Fibroblast of skin of abdomen (primary cell): ENCODE measurements at places on chromosomes 11 and 22.

DNA sequence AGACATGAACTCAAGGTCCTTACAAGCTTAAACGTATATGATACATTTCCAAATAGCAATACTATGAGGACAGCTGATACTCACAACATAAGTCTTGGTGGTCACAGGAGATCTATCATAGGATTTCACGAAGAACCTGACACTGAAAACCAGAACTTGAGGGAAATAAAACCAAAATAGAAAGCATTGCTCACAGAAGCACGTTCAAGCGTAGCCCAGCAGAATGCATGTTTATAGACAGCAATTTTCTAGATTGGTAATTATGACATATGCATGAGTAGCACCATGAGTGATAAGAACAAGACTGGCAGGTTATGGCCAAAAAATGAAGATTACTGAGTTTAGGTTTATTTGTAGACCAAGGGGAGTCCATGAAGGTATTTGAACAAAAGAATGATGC lies 243.5 kb downstream of the ETS1 start:
- DNase-seq, result no peak

DNA sequence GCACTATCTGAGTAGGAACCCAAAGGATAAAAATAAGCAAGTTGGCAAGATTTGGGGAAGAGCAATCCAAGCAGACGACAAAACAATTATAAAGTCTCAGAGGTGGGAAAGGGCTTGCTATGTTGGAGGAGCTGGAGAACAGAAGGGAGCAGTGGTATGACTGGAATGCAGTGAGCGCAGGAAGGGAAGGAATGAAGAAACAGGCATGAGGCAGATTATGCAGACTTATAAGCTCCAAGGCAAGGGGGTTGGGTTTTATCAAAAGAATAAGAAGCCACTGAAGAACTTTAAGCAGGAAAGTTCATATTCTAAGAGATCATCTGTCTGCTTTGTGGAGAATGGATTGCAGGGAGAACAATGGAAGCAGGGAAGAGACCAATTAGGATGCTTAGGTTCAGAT lies 31.7 kb downstream of the PGM2L1 start:
- peak; percentile 90 for DNase-seq

DNA sequence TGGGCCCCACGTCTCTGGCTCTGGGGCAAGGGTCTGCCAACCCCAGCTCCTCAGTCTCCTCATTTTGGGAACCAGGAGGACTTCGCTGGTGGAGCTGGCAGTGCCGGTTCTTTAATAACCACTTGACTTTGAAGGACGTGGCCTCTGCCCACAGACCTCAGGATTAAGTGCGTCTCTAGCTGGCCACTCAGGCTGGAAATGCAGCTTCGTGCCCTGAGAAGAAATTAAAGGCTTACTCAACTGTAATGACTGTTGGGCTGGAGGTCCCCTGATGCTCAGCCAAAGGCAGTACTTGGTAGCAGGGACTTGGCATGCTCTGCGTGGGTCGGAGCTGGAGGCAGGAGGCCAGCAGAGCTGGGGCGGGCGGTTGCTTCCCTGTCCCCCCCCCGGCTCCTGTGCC lies 16.7 kb upstream of the PARVG start:
- no peak for DNase-seq

DNA sequence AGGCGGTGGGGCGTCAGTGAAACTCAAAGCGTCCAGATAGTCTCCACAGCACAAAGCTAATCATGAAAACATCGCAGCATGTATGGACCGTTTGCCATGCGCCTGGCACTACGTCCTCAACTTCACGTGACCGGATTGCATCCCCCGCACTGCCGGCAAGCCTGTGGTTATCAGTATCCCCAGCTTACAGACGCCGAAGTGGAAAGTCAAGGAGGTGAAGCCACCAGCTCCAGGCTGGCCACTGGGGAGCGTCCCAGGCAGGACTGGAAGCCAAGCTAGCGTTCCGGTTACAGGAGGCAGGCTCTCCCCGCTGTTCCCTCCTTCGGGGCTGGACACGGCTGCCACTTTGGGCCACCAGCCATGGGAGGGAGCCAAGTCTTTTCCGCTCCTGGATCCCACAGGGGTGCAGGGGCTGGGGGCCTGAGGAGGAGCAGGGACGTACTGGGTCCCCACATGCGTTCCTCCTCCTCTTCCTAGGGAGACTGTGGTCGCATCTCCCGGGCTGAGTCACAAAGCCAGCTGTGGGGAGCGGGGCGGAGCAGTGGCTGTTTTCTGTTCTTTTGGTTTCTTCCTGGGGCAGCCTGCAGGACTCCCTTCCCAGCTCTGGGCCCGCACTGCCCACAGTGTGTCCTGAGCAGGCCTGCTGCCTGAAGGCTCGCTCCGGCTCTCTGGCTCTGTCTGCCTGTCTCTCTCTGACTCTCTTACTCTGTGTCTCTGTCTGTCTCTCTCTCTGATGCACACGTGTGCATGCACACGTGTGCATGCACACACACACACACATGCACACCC lies 4.3 kb upstream of the OSBPL5 start:
- DNase-seq, result peak; percentile 59
